Type B pancreatic cell (in vitro differentiated cells): ENCODE measurements at places on chromosomes 3 and 15. TPM values are rescaled to one million over a fixed set of nuclear protein-coding genes. Genes with fewer than 3 reads are reported as not detected.

DNA sequence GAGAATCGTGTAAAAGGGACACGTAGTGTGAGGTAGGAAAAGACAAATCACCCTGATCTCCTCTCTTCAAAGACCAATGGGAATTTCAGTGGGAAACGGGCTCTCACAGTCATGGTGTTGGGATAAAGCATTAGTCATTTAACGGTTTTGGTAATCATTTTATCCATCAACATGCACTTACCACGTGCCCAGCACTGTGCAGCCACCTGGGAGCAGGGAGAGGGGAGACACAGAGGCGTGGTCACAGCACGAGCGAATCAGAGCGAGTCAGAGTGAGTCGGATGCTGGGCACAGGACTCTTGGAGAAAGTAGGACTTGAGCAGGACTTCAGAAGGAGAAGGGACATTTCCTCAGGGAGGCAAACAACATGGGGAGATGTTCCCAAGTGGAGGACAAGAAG is 130.8 kb downstream of the MINAR1 start:
- H3K27ac ChIP-seq, result no peak overlapping the region
- no peaks in the 10 kb centered on the region for H3K4me1 ChIP-seq
- no peaks in the 10 kb centered on the region for H3K36me3 ChIP-seq
- no peak for DNase-seq

DNA sequence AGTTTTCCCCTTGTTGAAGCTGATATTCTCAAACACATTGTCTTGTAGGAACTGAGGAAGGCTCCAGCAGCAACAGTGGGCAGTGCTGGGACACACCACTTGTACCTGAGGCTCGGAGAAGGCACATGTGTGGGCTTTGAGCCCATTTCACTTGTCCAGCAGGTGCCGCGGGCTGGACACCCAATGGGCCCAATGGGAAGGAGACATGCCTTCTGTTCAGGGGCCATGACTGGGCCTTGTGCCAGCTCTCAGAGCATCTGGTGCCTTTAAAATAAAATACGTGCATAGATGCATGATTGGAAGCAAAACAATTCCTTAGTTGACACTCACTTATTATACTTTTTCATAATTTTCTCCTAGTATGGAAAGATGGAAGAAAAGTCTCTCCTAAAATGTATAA is 334.2 kb downstream of the KLF13 start:
- no peak for DNase-seq
- no peak overlapping the region for H3K4me3 ChIP-seq
- no peaks in the 10 kb centered on the region for H3K27me3 ChIP-seq
- H3K27ac ChIP-seq, result no peak overlapping the region
- H3K36me3 ChIP-seq, result no peaks in the 10 kb centered on the region
- no peaks in the 10 kb centered on the region for H3K4me1 ChIP-seq

FRMD4B gene
- 37.4 and 38.7 TPM in 2 replicates for total RNA-seq

DNA sequence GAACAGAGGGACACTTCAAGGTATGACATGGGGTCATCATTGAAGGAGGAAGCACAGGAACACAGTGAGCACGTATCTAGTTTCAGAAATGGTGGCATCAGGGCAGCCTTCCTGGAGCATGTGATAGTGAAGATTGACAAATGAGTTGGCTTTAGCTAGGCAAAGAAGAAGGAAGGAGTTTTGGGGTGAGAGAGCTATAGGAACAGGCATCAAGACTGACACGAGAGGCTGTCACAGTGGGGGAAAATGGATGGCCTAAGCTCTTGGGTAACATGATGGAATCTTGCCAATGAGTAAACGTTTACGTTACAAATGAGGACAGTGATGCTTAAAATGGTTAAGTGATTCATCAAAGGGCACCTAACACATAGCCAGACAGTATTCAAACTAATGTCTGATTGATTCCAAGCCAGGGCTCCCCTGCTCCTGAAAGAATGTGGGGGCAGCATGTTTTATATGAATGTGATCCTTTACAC is 23.1 kb upstream of the GPR171 start:
- no peak overlapping the region for H3K27ac ChIP-seq
- H3K27me3 ChIP-seq, result peaks cover 4% of the 10 kb centered on the region
- no peak overlapping the region for H3K4me3 ChIP-seq
- H3K36me3 ChIP-seq, result peaks cover 8% of the 10 kb centered on the region

DNA sequence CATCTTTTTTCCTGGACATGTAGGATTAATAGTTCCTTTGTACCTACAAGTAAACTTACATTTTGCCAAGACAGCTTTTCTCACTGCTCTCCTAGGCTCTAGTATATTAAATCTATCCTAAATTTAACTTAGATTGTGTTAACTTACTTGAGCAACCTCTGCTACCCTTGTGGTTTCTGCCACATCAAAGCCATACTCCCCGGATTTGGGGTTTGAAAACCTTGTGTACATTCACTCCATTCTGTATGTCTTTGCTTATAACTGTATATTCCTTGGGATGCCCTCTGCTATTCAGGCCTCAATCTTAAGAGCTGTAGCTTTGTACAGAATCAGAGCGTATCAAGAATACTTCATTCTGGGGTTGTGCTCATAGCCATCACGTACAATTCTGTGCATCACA is 60.4 kb downstream of the ARIH1 start:
- no peak overlapping the region for H3K27ac ChIP-seq
- peaks cover 3% of the 10 kb centered on the region for H3K4me1 ChIP-seq
- peaks cover 9% of the 10 kb centered on the region for H3K36me3 ChIP-seq
- H3K27me3 ChIP-seq, result no peaks in the 10 kb centered on the region
- H3K4me3 ChIP-seq, result no peak overlapping the region

GRCh38 chr3:31181661-31182060 is 287.2 kb upstream of the GADL1 start:
- no peaks in the 10 kb centered on the region for H3K27me3 ChIP-seq
- H3K4me3 ChIP-seq, result no peak overlapping the region
- H3K27ac ChIP-seq, result no peak overlapping the region
- peaks cover 21% of the 10 kb centered on the region for H3K4me1 ChIP-seq

TLR9 gene
- total RNA-seq, result 0.22 TPM in 1 of 2 replicates, not detected in the other

GRCh38 chr3:37163262-37164015 is 10.9 kb downstream of the LRRFIP2 start:
- no peak overlapping the region for H3K27ac ChIP-seq
- peaks cover 46% of the 10 kb centered on the region for H3K36me3 ChIP-seq
- no peak for DNase-seq
- H3K4me1 ChIP-seq, result peaks cover 29% of the 10 kb centered on the region
- no peak overlapping the region for H3K4me3 ChIP-seq

- H3K27me3 ChIP-seq, result peaks cover 87% of the 10 kb centered on the region
- no peak overlapping the region for H3K27ac ChIP-seq
- peaks cover 8% of the 10 kb centered on the region for H3K4me1 ChIP-seq
- H3K36me3 ChIP-seq, result peaks cover 3% of the 10 kb centered on the region
- DNase-seq, result no peak
Observed at GRCh38 chr15:83282776-83283137, 1.7 kb downstream of the BNC1 start.

GRCh38 chr15:69104050-69104750 is 56.2 kb upstream of the GLCE start:
- no peak overlapping the region for H3K4me3 ChIP-seq
- H3K27me3 ChIP-seq, result peaks cover 8% of the 10 kb centered on the region
- peaks cover 12% of the 10 kb centered on the region for H3K4me1 ChIP-seq

C15orf62 gene
- total RNA-seq, result 1.1 and 1.3 TPM in 2 replicates

P2RY13 gene
- not detected in 2 replicates for total RNA-seq

SST gene
- total RNA-seq, result 553 and 667 TPM in 2 replicates

VPS33B gene
- total RNA-seq, result 20.2 and 25.5 TPM in 2 replicates
